ENCODE measurements at places on chromosomes 5 and 9. TPM values are rescaled to one million over a fixed set of nuclear protein-coding genes. Genes with fewer than 3 reads are reported as not detected.
A peak's percentile ranks its signal among the peaks of the same experiment; 100 is the strongest.

Gene DNAJC21
- total RNA-seq = 62.3 TPM

- H3K36me3 ChIP-seq = no peaks in the 10 kb centered on the region
- peaks cover 53% of the 10 kb centered on the region for H3K27me3 ChIP-seq
- H3K4me3 ChIP-seq = peak overlapping the region; percentile 62
- no peaks in the 10 kb centered on the region for H3K4me1 ChIP-seq
- peak; percentile 13 for DNase-seq
These were observed 506 bp downstream of the ADAMTS19 start for GRCh38 chr5:129460672-129460935.

Gene LHX6
- total RNA-seq = 0.26 TPM

DNA sequence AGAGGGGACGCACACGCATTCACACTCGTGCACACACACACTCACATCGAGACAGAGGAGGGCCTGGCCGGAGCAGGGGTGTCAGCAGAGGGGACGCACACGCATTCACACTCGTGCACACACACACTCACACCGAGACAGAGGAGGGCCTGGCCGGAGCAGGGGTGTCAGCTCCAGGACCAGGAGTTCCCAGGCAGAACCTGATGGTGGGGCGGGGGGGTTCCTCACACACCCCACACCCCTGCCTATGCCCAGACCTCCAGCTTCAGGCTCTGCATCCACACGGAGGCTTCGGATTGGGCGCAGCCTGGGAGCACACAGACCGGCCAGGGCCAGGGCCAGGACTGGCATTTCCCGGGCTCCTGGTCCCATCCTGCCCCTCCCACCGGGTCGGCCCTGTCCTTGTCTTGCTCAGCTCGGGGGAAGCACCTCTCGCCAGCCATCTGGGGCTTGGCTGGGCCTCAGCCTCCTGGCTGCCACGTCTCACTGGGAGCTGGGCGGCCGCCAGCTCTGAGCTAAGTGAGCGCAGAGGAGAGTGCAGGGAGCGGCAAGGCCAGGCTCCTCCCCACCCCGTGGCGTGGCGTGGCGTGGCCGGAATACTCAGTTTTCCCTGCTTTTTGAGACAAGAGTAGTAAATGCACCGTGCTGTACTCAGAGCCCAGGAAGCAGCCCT, 31.3 kb downstream of the ADAMTS2 start:
- H3K4me1 ChIP-seq = no peaks in the 10 kb centered on the region
- H3K27ac ChIP-seq = no peak overlapping the region
- H3K27me3 ChIP-seq = no peaks in the 10 kb centered on the region
- no peak for DNase-seq
- H3K36me3 ChIP-seq = no peaks in the 10 kb centered on the region
- H3K4me3 ChIP-seq = no peak overlapping the region

GRCh38 chr5:135876146-135876545, 19.5 kb downstream of the IL9 start:
- no peak for DNase-seq
- H3K36me3 ChIP-seq = no peaks in the 10 kb centered on the region
- H3K4me3 ChIP-seq = no peak overlapping the region
- peaks cover 9% of the 10 kb centered on the region for H3K4me1 ChIP-seq

Gene PCDHAC2
- 12.3 TPM for total RNA-seq

DNA sequence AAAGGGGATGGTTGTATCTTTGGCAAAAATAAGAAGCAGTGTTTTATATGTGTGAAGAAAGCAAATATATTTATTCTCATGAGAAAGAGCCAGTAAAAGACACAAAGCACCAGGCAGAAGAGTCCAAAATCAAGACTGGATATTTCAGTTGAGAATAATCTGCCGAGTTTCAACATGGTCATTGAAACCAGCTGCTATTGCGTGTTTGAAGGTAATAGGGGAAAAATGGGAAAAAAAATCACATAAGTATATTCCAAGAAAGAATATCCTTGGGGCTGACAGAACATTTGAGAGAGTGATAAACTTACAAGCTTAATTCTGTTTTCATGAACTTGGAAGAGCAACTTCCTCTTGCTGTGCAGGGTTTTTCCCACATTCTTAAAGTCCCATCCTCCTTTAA, 79.9 kb downstream of the ISOC1 start:
- H3K4me3 ChIP-seq = no peak overlapping the region
- H3K27me3 ChIP-seq = peaks cover 31% of the 10 kb centered on the region
- DNase-seq = no peak
- H3K4me1 ChIP-seq = no peaks in the 10 kb centered on the region
- no peaks in the 10 kb centered on the region for H3K36me3 ChIP-seq
- no peak overlapping the region for H3K27ac ChIP-seq

GRCh38 chr5:37896159-37896558, 56.3 kb upstream of the GDNF start:
- no peak for DNase-seq
- no peaks in the 10 kb centered on the region for H3K4me1 ChIP-seq
- H3K27me3 ChIP-seq = no peaks in the 10 kb centered on the region
- no peak overlapping the region for H3K27ac ChIP-seq
- H3K4me3 ChIP-seq = no peak overlapping the region

Gene IFNB1
- not detected for total RNA-seq

Gene CAVIN4
- 0.49 TPM for total RNA-seq

DNA sequence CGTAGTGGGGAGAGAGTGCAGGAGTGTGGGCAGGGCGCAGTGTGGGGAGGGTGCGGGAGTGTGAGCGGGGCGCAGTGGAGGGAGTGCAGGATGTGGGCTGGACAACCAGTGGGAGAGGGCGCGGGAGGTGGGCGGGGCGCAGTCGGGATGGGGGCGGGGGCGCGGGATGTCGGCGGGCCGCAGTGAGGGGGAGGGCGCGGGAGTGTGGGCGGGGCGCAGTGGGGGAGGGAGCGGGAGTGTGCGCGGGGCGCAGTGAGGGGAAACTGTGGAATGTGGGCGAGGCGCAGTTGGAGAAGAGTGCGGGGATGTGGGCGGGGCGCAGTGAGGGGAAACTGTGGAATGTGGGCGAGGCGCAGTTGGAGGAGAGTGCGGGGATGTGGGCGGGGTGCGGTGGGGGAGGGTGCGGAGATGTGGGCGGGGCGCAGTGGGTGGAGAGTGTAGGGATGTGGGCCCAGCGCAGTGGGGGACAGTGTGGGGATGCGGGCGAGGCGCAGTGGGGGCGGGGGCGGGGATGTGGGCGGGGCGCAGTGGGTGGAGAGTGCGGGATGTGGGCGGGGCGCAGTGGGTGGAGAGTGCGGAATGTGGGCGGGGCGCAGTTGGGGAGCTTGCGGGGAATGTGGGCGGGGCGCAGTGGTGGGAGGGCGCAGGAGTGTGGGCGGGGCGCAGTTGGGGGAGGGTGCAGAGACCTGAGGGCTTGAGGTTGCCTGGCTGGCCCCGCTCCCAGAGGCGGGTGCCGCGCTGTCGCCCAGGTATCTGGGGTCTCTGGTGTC, at the start of gene NXNL2:
TSS of gene NXNL2 (plus strand) at position 723 of the 770 bp plus-strand sequence. CDS start 257 bp downstream, outside the sequence.
- DNase-seq = peak; percentile 85
- H3K36me3 ChIP-seq = no peaks in the 10 kb centered on the region
- H3K27me3 ChIP-seq = no peaks in the 10 kb centered on the region
- H3K4me1 ChIP-seq = peaks cover 25% of the 10 kb centered on the region
- peak within 1 kb of the TSS; percentile 24 for H3K27ac ChIP-seq
- peak within 1 kb of the TSS; percentile 69 for H3K4me3 ChIP-seq

GRCh38 chr9:131500939-131501541, 1.7 kb upstream of the POMT1 start:
- no peak overlapping the region for H3K27ac ChIP-seq
- peak overlapping the region; percentile 86 for H3K4me3 ChIP-seq
- H3K4me1 ChIP-seq = peaks cover 15% of the 10 kb centered on the region
- DNase-seq = peak; percentile 82
- H3K27me3 ChIP-seq = no peaks in the 10 kb centered on the region

- DNase-seq = peak; percentile 54
- peak overlapping the region; percentile 95 for H3K27ac ChIP-seq
- no peaks in the 10 kb centered on the region for H3K36me3 ChIP-seq
- H3K4me3 ChIP-seq = peak overlapping the region; percentile 90
- H3K27me3 ChIP-seq = no peaks in the 10 kb centered on the region
- H3K4me1 ChIP-seq = peaks cover 37% of the 10 kb centered on the region
These were observed 1.6 kb upstream of the FBXW11 start for GRCh38 chr5:172008111-172008455.

GRCh38 chr9:22840641-22841040, 394.0 kb downstream of the DMRTA1 start:
- no peaks in the 10 kb centered on the region for H3K4me1 ChIP-seq
- H3K4me3 ChIP-seq = no peak overlapping the region
- peaks cover 12% of the 10 kb centered on the region for H3K27me3 ChIP-seq
- H3K36me3 ChIP-seq = no peaks in the 10 kb centered on the region
- no peak overlapping the region for H3K27ac ChIP-seq

Gene PCDHA12
- 6.1 TPM for total RNA-seq

DNA sequence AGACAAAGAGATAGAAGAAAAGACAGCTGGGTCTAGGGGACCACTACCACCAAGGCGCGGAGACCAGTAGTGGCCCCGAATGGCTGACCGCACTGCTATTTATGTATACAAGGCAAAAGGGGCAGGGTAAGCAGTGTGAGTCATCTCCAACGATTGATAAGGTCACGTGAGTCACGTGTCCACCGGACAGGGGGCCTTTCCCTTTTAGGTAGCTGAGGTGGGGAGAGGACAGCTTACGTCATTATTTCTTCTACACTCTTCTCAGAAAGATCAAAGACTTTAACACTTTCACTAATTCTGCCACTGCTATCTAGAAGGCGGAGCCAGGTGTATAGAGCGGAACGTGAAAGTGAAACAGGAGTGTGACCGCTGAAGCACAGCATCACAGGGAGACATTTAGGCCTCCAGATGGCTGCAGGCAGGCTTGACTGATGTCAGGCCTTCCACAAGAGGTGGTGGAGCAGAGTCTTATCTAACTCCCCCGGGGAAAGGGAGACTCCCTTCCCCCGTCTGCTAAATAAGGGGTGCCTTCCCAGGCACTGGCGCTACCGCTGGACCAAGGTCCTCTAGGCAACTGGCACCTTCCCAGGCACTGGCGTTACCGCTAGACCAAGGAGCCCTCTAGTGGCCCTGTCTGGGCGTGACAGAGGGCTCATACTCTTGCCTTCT, 6.1 kb upstream of the PRR16 start:
- H3K27ac ChIP-seq = peak overlapping the region; percentile 75
- H3K27me3 ChIP-seq = no peaks in the 10 kb centered on the region
- peak overlapping the region; percentile 70 for H3K4me3 ChIP-seq
- peak; percentile 92 for DNase-seq
- H3K36me3 ChIP-seq = no peaks in the 10 kb centered on the region
- H3K4me1 ChIP-seq = peaks cover 23% of the 10 kb centered on the region

- no peak overlapping the region for H3K4me3 ChIP-seq
- no peaks in the 10 kb centered on the region for H3K36me3 ChIP-seq
- no peaks in the 10 kb centered on the region for H3K4me1 ChIP-seq
- H3K27ac ChIP-seq = no peak overlapping the region
These were observed 27.9 kb upstream of the CDKN2B start for GRCh38 chr9:22036866-22037626.

Gene HAVCR2
- total RNA-seq = 0.17 TPM

DNA sequence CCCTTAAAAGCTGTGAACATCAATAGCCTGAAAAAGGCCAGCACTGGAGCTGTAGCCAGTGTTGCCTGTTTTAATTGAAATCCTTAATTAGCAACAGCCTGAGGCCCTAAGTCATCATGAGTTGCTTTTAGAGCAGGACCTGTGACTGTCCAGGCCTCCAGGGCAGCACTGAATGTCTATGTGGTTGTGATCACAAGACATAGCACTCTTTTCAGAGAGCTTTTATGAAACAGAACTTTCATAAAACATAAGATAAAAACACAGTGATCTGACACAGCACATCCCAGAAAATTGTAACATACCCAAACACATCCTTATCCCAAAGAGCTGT, 85.5 kb upstream of the MYO10 start:
- no peak overlapping the region for H3K4me3 ChIP-seq
- H3K27ac ChIP-seq = no peak overlapping the region

GRCh38 chr9:16133032-16133431, 580.2 kb downstream of the CCDC171 start:
- H3K27me3 ChIP-seq = no peaks in the 10 kb centered on the region
- DNase-seq = no peak
- H3K4me3 ChIP-seq = no peak overlapping the region

- H3K27ac ChIP-seq = no peak overlapping the region
- peaks cover 13% of the 10 kb centered on the region for H3K4me1 ChIP-seq
- no peak for DNase-seq
- H3K27me3 ChIP-seq = no peaks in the 10 kb centered on the region
- peaks cover 8% of the 10 kb centered on the region for H3K36me3 ChIP-seq
These were observed 4.5 kb downstream of the OSTF1 start for GRCh38 chr9:75092766-75093165.

Gene VCAN
- total RNA-seq = 44.1 TPM

- H3K27me3 ChIP-seq = no peaks in the 10 kb centered on the region
- H3K4me1 ChIP-seq = no peaks in the 10 kb centered on the region
These were observed 42.1 kb upstream of the FAM240B start for GRCh38 chr9:38761999-38762398.

Gene TMEM252
- not detected for total RNA-seq

Gene EDIL3
- not detected for total RNA-seq

GRCh38 chr9:92715488-92716231, 45.7 kb upstream of the IPPK start:
- DNase-seq = peak; percentile 68
- H3K4me1 ChIP-seq = peaks cover 7% of the 10 kb centered on the region
- H3K4me3 ChIP-seq = peak overlapping the region; percentile 11

Gene PRR7
- total RNA-seq = 15.0 TPM

Gene C1QTNF2
- total RNA-seq = not detected

Gene PCDHGA3
- 0.07 TPM for total RNA-seq

GRCh38 chr5:174046558-174046957, 1.1 kb downstream of the NSG2 start:
- H3K27ac ChIP-seq = no peak overlapping the region
- no peaks in the 10 kb centered on the region for H3K4me1 ChIP-seq
- no peaks in the 10 kb centered on the region for H3K36me3 ChIP-seq
- no peak overlapping the region for H3K4me3 ChIP-seq
- peaks cover 45% of the 10 kb centered on the region for H3K27me3 ChIP-seq
- no peak for DNase-seq
